ENCODE measurements at places on chromosomes 6 and 20.

- no peak for DNase-seq
These were observed 110.3 kb upstream of the CEP85L start for GRCh38 chr6:118761645-118762044.

GRCh38 chr20:44924541-44924940, 14.7 kb downstream of the PABPC1L start:
- DNase-seq = no peak

DNA sequence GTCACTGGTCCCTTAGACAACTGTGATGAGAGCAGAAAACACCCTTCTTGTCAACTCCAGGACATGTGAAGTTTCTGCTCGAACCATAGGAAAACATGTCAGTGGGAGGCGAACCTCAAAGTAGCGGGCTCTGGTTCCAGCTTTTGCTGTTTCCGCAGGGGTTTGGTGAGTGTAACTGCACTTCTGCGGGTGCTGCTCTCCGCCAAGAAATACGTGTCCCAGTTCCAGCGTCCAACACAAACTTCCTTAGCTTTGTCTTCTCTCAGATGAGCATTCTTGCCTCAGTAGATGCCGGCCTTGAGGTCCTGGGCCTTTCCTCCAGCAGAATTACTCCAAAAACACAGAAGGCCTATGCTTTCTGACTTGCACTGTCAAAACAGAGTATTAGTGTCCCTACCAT, 156.3 kb downstream of the FNDC1 start:
- no peak for DNase-seq

- DNase-seq = peak; percentile 62
These were observed 11.1 kb upstream of the NOTCH4 start for GRCh38 chr6:32234934-32235333.

- DNase-seq = no peak
These were observed 11.7 kb downstream of the OSER1 start for GRCh38 chr20:44198872-44199271.

GRCh38 chr20:62080249-62080990, 14.7 kb upstream of the TAF4 start:
- no peak for DNase-seq

GRCh38 chr6:163667372-163668060, 253.0 kb downstream of the QKI start:
- peak; percentile 35 for DNase-seq

- no peak for DNase-seq
These were observed 38.8 kb downstream of the SESN1 start for GRCh38 chr6:109055771-109056235.

- no peak for DNase-seq
These were observed 208.3 kb downstream of the ZFAND3 start for GRCh38 chr6:38027685-38028373.

DNA sequence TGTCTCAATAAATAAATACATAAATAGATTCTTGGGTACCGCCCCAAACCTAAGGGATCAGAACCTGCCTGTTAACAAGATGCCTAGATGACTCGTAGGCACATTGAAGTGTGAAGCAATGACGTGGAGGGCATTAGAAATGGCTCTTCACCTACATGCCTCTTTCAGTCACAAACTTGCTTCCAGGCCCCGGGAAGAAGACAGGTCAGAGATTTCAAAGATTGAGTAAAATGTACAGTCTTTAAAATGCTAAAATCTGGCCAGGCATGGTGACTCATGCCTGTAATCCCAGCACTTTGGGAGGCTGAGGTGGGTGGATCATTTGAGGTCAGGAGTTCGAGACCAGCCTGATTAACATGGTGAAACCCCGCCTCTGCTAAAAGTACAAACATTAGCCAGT, 480.8 kb upstream of the JARID2 start:
- DNase-seq = no peak

DNA sequence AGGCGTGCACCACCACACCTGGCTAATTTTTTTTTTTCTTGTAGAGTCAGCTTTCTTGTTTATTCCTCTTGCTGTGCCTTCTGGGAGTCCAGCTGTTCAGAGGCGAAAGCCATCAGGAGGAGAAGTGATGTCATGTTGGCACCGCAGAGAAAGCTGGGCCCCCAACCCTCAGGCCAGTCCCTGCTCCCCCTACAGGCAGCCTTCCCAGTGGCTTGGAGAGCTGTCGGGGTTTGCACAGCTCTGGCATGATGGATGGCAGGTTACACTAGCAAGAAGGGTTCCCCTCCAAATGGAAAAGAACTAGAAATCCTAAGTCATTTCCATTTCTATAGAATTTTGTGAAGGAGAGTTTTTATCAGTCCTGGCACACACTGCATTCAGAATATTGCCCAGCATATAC, 72.6 kb downstream of the C6orf52 start:
- DNase-seq = peak; percentile 34

DNA sequence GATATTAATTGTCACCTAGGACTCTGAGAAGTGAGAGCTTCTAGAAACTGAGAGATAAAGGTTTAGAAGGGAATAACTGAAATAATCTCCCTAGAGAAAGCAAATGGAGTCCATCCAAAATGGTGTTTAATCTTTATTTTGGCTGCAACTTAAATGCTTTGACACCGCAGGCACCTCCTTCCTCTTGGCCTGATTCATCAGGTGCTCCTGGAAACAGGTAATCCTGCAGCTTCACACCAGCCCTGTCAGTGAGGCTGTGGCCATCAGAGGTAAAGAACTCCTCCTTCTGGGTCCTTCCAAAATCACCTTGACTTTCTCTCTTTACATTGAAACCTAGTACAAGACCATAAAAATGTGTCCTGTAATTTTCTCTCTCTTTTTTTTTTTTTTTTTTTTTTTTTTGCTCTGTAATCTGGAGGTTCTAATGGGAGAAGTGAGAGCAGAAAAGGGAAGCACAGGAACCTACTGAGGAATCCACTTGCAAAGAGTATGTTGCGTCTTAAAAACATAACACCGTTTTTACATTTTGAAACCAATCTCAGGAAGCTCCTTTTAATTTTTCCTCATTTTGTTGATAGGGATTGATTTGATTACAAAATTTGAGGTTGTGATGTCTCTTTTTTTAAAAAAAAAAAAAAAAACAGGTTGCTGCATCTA, 124.2 kb downstream of the LRRC1 start:
- no peak for DNase-seq

GRCh38 chr20:61478094-61478493, 226.0 kb downstream of the CDH4 start:
- no peak for DNase-seq

- DNase-seq = no peak
These were observed 544.0 kb upstream of the HS3ST5 start for GRCh38 chr6:114886670-114887436.

All from H7 (cell line).